Airway epithelial cell (primary cell): ENCODE measurements at places on chromosomes 16 and 17. TPM values are rescaled to one million over a fixed set of nuclear protein-coding genes. Genes with fewer than 3 reads are reported as not detected.

The RBFOX1 gene
- total RNA-seq, result not detected in 2 replicates

The BCL6B gene
- not detected in 2 replicates for total RNA-seq

The ZSCAN10 gene
- not detected in 2 replicates for total RNA-seq

The KRTAP4-3 gene
- not detected in 2 replicates for total RNA-seq

The BCO1 gene
- total RNA-seq, result not detected in 2 replicates

The ESRP2 gene
- 55.9 and 76.4 TPM in 2 replicates for total RNA-seq
